ENCODE measurements at places on chromosomes 13 and 19. TPM values are rescaled to one million over a fixed set of nuclear protein-coding genes. Genes with fewer than 3 reads are reported as not detected.

Gene FUT1
- 0.37 TPM for total RNA-seq

DNA sequence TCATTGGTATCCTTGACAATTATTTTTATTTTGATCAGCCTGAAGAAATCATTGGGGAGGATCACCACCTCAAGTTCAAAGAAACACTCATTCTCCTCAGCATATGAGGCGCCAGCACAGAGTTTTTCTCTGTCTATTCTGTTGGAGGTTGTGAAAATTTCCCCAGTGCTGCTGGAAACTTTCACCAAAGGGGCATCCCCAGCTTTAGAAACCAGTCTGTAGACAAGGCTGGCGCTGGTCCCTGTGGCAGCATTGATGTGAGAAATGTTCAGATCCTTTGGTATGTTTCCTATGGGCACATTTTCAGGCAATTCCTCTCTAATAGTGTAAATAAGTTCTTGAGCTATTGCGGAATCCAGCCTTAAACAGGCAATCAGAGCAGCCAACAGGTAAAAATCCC is 2.1 kb downstream of the PCDH9 start:
- no peak overlapping the region for H3K27ac ChIP-seq
- no peak for DNase-seq
- peaks cover 24% of the 10 kb centered on the region for H3K27me3 ChIP-seq
- peaks cover 7% of the 10 kb centered on the region for H3K4me1 ChIP-seq
- H3K4me3 ChIP-seq: no peak overlapping the region

DNA sequence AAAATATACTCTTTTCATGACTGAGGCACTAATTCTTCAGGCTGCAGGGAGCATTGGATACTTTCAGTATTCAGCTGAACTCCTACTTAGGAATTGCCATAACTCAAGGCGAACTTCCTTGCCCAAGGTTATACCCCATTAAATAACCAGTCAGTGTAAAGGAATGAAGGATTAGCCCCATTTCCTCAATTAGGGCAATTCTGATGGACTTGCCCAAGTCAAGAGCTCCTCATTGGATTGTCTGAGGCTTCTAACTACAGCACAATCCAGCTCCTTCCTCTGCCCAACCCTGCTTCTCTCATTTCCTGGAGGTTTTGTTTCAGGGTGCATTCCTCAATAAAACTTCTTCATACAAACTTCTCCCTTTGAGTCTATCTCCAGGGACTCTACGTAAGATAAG is 329.2 kb downstream of the LIG4 start:
- no peaks in the 10 kb centered on the region for H3K36me3 ChIP-seq
- H3K4me1 ChIP-seq: no peaks in the 10 kb centered on the region
- H3K4me3 ChIP-seq: no peak overlapping the region
- H3K27me3 ChIP-seq: no peaks in the 10 kb centered on the region

Gene PRX
- 1.5 TPM for total RNA-seq

- no peaks in the 10 kb centered on the region for H3K4me1 ChIP-seq
- H3K36me3 ChIP-seq: no peaks in the 10 kb centered on the region
- no peak overlapping the region for H3K27ac ChIP-seq
- no peak for DNase-seq
Observed at GRCh38 chr13:76929851-76930374, 18.4 kb upstream of the ACOD1 start.

- H3K27ac ChIP-seq: no peak overlapping the region
- H3K4me1 ChIP-seq: peaks cover 6% of the 10 kb centered on the region
- H3K36me3 ChIP-seq: no peaks in the 10 kb centered on the region
- no peak overlapping the region for H3K4me3 ChIP-seq
- no peak for DNase-seq
Observed at GRCh38 chr13:21748166-21748565, 77.3 kb downstream of the FGF9 start.

DNA sequence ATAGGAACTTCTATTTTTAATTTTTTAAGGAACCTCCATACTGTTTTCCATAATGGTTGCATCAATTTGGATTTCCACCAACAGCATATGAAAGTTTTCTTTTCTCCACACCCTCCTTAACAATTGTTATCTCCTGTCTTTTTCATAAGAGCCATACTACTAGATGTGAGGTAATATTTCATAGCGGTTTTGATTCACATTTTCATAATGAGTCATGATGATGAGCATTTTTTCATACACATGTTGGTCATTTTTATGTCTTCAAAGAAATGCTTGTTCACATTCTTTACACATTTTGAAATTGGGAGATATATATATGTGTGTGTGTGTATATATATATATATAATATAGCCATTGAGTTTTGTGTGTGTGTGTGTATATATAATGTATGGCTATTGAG is 420.3 kb upstream of the PCDH9 start:
- H3K27ac ChIP-seq: no peak overlapping the region
- H3K27me3 ChIP-seq: no peaks in the 10 kb centered on the region
- H3K36me3 ChIP-seq: no peaks in the 10 kb centered on the region
- H3K4me1 ChIP-seq: no peaks in the 10 kb centered on the region
- no peak for DNase-seq
